ENCODE measurements at places on chromosomes 2 and 18.

GRCh38 chr2:234291765-234292204 lies 205.1 kb downstream of the ARL4C start:
- DNase-seq, result peak; percentile 40

- DNase-seq, result no peak
Observed at GRCh38 chr2:172884336-172884735, 148.7 kb downstream of the RAPGEF4 start.

GRCh38 chr2:64393383-64394010 lies 60.5 kb upstream of the LGALSL start:
- DNase-seq, result no peak

GRCh38 chr2:216375286-216375685 lies 3.0 kb upstream of the MARCHF4 start:
- DNase-seq, result no peak

DNA sequence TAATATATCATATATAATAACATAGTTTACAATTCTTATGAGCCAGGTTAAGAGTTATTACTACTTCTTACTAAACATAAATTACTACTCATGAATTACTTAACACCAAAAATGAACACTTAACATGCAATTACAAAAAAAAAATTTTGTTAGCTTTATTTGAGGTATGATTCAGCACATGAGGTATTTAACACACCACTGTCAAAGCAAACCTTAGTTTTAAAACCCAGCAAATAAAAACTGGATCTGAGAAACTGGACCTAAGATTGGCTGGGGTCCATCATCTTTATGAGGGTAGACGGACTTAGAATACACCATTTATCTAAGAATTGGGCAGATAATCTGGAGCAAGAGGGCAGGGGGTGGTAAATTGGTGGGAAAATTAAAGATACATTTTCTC lies 81.8 kb upstream of the CREB1 start:
- DNase-seq, result no peak
